ENCODE measurements at places on chromosomes 12 and 14.

GRCh38 chr12:43008953-43009845 lies 419.7 kb upstream of the PRICKLE1 start:
- DNase-seq, result no peak

- no peak for DNase-seq
These were observed 31.8 kb upstream of the MMP17 start for GRCh38 chr12:131796411-131796736.

GRCh38 chr14:56195704-56196103 lies 77.5 kb downstream of the PELI2 start:
- DNase-seq, result no peak

- DNase-seq, result no peak
These were observed 521 bp upstream of the GMFB start for GRCh38 chr14:54489318-54489683.

DNA sequence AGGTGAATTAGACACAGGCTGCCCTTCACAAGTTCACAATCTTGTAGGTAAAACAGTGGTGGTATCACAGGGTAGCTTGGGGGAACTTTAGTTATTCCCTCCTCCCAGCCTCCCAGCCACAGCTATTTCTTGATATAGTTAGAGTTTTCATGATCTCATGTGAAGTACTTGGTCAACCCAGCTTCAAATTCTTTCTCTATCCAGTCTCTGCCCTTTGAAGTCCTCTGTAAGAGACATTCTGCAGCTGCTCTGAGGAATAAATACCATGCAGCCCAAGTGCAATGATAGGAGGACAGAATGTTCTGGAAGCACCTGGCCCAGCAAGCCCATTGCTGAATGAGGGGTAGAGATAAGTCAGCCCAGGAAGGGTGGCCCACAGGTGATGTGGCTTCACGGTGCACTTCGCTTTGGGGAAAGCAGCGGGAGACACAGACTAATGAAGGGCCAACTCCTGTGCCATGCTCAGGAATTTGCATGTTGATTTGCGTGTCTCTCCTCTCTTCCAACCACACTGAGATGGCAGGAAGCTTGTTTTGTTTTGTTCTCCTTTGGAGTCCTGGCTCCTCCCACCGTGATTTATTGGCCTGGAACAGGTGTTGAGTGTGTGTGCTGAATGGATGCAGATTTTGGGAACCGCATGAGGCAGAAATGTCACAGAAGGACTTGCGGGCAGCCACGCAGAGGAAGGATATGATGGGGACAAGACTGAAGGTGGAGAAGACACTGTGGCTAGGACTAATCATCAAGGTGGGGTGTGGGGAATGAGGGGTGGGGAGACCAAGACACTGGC lies 8.0 kb upstream of the TXNRD1 start:
- no peak for DNase-seq

DNA sequence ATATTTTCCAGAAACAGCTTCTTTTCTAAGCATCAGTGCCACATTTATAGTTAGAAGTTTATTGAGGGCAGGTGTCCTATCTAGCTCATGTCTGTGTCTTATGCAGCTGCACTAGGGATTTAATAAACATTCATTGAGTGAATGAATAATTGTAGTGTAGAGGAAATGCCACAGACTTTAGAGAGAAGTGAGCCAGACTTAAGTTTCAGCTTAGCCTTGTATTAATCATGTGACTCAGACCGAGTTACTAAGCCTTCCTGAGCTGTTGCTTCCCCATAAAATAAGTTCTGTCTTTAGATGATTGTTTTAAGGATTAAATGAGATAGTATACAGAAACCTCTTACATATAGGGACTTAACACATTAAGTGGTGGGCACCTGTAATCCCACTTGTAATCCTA lies 236.1 kb upstream of the DDHD1 start:
- DNase-seq, result no peak

DNA sequence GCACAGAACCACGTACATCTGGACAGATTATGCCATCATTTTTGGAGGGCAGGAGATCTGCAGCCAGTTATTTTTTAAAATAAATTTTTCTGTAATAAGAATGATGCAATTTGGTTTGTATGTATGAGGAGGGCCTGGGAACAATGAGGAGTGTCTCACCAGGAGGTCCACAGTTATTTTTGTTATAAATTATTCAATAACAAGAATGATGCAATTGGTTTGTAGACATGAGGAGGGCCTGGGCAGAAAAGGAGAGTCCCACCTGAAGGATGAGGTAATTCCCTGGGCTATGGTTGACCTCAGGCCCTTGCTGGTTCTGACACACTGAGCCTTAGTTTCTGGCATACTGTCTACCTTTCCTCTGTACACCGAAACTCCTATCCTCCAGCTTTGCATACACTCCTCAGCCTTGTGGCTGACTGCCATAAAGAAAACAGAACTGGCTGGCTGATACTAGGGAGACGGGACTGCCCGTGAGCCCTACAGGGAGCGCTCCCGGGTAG lies 9.0 kb upstream of the DCD start:
- no peak for DNase-seq

DNA sequence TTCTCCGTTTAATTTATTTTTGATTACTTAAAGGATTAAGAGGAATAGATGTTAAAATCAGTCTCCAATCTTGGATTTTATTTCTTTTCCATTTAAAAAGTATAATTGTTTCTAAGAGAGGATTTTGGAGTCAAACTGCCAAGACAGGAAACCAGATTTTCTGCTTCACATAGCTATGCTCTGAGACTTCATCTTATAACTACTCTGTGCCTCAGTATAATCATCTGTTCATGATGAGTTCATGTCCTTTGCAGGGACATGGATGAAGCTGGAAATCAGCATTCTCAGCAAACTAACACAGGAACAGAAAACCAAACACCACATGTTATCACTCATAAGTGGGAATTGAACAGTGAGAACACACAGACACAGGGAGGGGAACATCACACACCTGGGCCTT lies 9.0 kb upstream of the TAS2R31 start:
- DNase-seq, result no peak

- no peak for DNase-seq
These were observed 11.6 kb upstream of the JPH4 start for GRCh38 chr14:23590198-23590597.

DNA sequence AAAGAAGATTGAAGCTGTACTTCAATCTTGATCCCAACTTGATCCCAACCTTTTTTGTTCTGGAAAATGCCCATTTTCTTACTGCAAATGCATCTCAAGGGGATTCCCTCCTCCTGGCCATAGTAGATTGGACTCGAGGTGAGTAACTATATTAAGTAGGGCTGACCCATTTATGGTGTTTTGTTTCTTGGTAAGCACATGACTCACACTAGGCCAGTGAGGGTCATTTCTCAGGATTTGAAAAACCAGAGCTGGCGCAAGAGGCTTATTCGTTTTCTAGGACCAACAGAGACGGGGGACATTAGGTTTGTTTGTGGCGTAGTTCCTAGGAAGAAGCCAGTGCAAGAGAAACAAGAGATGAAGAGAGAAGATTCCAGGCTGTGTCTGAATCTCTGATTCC lies 51.4 kb downstream of the MRPL42 start:
- no peak for DNase-seq

- no peak for DNase-seq
These were observed 124.1 kb downstream of the ARMH4 start for GRCh38 chr14:58027904-58028303.

- no peak for DNase-seq
These were observed 217.7 kb downstream of the SLC15A4 start for GRCh38 chr12:128606051-128606450.

- peak; percentile 81 for DNase-seq
These were observed 80.3 kb upstream of the GNG2 start for GRCh38 chr14:51780006-51780692.

DNA sequence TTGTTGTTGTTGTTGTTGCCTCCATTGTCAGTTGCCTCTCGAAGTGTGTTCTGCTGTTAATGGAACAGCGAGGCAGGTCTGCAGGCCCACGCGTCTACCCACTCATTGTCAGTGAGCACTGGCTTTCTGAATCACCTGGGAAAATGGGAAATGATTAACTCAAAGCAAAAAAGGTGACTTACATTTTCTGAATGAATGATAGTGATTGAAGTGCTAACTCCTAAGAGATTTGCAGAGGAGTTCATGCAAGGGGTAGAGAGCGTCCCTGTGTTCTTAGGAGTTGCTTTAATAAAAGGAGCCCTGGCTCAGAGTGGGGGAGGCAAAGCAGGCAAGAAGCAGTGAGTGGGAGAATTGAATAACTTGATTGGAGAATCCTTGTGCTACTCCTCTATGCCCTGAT lies 177.6 kb downstream of the CAND1 start:
- DNase-seq, result no peak

- DNase-seq, result peak; percentile 75
These were observed 135.5 kb upstream of the CDKN3 start for GRCh38 chr14:54261283-54261682.

- no peak for DNase-seq
These were observed 95.1 kb upstream of the NRXN3 start for GRCh38 chr14:78075033-78075432.

- DNase-seq, result peak; percentile 13
These were observed 389.9 kb upstream of the GARIN6 start for GRCh38 chr12:99257672-99258071.

GRCh38 chr12:19997656-19998400 lies 370.5 kb upstream of the PDE3A start:
- DNase-seq, result no peak

DNA sequence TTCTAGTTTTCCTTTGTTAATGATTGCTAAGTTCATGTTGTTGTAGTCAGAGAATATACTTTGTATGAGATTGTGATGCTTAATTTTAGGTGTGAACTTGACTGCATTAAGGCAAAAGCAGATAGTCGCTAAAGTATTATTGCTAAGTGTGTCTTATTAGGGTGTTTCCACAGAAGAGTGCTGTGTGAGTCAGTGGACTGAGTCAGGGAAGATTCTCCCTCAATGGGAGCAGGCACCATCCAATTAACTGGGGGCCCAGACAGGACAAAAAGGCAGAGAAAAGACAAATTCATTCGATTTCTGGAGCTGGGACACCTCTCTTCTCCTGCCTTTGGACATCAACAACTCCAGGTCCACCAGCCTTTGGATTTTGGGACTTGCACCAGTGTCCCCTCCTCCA lies 48.5 kb downstream of the BAZ1A start:
- no peak for DNase-seq

GRCh38 chr14:61140271-61140670 lies 140.9 kb downstream of the TMEM30B start:
- no peak for DNase-seq

DNA sequence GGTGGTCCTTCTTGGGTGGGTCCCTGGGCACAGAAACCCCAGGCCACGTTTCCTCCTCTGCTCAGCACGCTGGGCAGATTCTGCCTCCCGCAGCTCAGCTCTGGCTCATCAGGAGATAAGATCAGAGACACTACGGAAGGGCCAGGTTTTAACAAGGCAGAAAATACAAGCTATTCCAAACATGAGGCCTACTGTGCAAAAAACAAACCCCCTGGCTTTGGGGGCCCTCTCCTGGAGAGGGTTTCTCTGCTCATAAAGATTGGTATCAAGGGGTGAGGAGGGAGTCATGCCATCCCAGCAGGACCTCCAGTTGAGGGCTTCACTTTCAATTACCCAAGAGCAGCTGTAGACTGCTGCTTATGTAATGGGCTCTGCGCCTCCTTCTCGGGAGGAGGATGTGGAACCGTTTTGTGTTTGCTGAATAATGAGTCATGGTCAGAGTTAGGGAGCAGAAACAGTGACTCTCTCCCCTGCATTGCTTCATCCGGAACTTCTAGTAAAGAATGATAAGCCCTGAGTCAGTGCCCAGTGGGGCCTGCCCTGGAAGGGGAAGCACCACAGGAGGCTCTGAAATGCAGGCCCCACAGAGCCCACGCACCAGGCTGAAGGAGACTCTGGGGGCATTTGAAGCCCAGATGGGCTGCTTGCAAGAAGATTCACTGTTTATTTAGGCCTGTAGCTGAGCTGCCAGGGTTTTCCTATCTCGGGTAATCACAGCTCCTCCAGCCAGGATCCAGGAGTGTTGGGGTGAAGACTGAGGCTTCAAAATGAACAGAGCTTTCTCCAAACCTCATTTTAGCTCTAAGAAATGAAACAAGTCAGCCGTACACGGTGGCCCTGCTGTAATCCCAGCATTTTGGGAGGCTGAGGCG lies 79.3 kb downstream of the SSPN start:
- DNase-seq, result peak; percentile 24

GRCh38 chr12:95694136-95694535 lies 96.4 kb downstream of the NTN4 start:
- peak; percentile 9 for DNase-seq

- no peak for DNase-seq
These were observed 193.5 kb upstream of the CNOT2 start for GRCh38 chr12:70049596-70050360.

GRCh38 chr12:74890237-74890599 lies 319.4 kb downstream of the KCNC2 start:
- DNase-seq, result no peak

DNA sequence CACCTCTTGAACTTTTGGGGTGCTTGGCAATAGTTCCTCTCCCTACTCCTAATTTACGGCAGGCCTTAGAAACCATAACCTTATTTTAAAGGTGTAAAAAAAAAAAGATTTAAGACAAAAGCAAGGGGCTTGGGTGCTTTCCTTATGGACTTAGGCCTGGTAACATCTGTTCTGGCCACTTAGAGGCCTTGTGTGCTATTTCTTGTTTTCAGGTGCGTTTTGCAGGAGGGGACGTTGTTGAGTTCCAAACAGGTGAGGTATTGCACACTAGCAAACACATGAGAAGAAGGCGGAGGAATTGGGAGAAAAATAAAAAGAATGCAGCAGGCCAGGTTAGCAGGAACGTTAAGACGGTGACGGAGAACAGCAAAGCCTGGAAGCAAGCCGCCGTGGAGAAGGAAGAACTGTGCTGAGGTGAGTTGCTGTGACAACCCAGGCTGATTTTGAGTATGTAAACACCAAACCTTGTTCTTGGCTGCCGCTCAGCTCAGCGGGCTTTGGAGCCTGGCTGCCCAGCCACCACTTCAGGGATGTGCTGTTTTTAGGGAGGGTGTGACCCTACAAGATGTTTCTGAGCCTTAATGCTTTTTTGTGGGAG lies 17.3 kb downstream of the EMG1 start:
- no peak for DNase-seq

- no peak for DNase-seq
These were observed 116.2 kb downstream of the LRRIQ1 start for GRCh38 chr12:85152311-85152729.

DNA sequence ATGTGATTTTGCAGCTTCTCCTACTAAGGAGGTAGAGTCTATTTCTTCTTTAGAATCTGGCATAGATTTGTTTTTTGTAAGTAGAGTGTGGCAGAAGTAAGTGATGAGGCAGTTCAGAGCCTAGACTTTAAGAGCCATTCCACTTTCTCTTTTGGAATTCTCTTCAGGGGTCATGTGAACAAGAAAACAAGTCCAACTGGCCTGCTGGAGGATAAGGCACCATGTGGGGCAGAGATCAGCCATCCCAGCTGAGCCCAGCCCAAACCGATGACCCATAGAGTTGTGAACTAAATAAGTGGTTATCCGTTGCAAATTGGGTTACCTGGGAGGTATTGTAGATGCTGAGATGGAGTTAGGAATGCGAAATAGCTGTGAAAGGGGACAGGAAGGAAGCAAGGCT lies 60.3 kb upstream of the TBPL2 start:
- DNase-seq, result no peak

GRCh38 chr14:21255385-21256101 lies 13.7 kb downstream of the HNRNPC start:
- DNase-seq, result no peak

Measured in neural progenitor cell (in vitro differentiated cells).